ENCODE measurements at places on chromosomes 4 and X.
A peak's percentile ranks its signal among the peaks of the same experiment; 100 is the strongest.

- DNase-seq = no peak
These were observed 75.9 kb upstream of the CPEB2 start for GRCh38 chr4:14926368-14926767.

GRCh38 chr4:66946761-66947160 lies 598.5 kb downstream of the CENPC start:
- no peak for DNase-seq

GRCh38 chrX:153642655-153643430 lies 4.2 kb upstream of the DUSP9 start:
- DNase-seq = peak; percentile 23

- no peak for DNase-seq
These were observed 9.7 kb upstream of the LAP3 start for GRCh38 chr4:17567271-17567670.

GRCh38 chrX:141669689-141670088 lies 28.9 kb downstream of the SPANXD start:
- DNase-seq = no peak

GRCh38 chrX:11532291-11533078 lies 133.2 kb downstream of the ARHGAP6 start:
- DNase-seq = no peak

DNA sequence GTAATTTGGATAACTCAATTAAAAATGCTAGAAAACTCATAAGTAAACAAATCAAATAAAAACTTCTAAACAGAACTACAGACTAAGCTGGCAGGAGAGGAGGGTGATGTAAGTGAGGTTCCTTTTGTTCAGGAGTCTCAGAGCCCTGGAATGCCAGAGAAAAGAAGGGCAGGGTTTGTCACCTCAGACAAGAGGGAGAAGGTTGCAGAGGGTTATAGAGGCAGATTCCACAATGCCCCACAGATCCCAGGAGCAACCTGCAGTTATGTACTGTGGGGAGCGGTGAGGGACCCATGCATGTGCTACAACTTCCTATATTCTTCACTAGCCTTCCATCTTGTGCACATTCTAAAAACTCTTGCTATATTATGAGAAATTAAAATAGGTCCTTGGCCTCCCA lies 129.7 kb downstream of the CFAP299 start:
- DNase-seq = no peak

DNA sequence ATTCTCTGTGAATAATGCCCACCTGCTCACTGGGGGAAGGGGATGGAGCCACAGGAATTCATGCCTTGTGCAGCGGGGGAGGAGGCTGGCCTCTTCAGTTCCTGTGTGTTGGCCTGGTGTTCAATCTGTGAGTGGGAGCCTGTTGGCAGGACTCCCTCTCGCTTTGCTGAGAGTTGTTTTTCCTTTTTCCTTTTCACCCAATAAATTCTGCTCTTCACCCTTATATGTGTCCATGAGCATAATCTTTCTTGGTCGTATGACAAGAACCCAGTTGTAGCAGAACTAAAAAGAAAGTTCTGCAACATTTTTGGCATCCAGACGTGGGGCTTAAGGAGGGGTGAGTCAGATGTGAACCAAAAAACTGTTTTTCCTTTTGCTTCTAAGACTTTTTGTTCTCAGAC lies 235.2 kb upstream of the HDX start:
- no peak for DNase-seq

DNA sequence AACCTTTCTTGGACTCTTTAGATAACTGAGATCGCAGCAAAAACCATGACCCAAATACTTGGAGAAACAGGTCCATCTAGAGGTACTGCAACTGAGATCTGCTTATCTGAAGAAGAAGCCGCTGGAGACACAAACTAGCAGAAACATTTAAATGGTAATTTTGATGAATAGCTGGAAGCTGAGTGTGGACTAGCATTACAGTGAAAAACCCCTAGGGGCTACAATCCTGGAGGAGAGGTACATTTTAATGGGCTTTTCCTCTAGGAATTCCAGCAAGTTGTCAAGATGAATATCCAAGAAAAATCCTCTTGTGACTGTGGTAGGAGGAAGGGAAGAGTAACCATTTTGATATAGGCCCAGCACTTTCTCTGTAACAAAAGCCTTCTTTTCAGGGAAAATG lies 592.5 kb upstream of the GRIA3 start:
- no peak for DNase-seq

DNA sequence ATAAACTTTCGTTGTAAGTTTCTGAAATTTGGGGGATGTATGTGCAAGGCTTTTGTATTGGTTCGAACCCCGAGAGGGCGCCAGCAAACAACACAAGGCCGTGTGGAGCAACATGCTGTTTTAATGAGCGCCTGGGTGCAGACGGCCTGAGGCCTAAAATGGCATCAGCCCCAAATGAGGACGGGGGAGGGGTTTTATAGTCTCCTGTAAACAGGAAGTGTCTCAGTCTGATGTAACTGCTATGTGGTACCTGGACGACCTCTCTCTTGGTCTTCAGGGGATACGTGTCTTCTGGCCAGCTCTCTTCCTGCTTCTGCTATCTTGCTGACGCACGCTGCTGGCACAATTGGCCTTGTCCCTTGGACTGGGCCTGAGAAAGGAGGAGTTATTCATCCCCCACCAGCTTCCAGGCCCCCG lies 1348.0 kb downstream of the ADGRL3 start:
- no peak for DNase-seq

DNA sequence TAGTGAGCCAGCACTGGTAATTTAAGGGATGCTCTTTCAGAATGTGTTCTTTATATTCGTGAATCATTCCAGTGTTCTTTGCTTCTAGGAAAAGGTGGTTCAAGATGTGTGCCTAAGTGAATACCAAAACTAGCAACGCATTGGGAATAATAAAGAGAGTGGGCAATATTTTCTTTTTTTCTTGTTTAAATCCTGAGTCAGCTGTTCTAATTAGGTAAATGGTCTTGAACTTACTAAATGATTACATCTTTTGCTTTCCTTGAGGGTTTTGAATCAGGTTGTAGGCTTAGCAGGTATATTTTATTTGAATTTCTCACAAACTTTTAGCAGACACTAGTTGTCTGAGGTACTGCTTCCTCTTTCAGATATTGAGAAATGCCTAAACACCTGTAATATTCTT lies 29.5 kb downstream of the ENPEP start:
- no peak for DNase-seq

DNA sequence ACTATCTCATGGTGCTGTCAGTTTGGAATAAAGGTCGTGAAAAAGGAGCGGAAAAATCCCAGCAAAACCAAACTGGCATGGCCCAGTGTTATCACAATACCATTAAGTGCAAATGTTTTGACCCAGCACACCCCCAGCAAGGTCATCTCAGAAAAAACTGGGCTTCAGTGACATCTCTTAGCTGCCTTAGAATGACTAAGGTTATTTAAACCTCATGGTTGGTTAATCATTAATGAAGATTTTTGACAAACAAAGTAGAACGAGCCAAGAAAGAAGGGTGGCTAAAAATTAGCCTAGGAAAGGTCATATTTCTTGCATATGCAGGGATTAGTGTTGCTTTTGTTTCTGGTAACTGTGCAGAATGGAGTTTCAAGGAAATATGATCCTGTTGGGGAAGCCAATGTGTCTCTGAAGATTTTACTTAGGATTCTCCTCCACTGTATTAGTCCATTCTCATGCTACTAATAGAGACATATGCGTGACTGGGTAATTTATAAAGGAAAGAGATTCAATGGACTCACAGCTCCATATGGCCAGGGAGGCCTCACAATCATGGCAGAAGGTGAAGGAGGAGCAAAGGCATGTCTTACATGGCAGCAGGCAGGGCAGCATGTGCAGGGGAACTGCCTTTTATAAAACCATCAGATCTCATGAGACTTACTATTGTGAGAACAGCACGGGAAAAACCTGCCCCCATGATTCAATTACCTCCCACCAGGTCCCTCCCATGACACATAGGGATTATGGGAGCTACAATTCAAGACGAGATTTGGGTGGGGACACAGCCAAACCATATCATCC lies 83.5 kb downstream of the CHRNA9 start:
- DNase-seq = no peak

- peak; percentile 38 for DNase-seq
These were observed 213.4 kb upstream of the S100G start for GRCh38 chrX:16436348-16437188.

GRCh38 chr4:11625211-11625610 lies 196.5 kb upstream of the HS3ST1 start:
- DNase-seq = no peak

- DNase-seq = no peak
These were observed 12.7 kb upstream of the MCUB start for GRCh38 chr4:109547394-109547793.

DNA sequence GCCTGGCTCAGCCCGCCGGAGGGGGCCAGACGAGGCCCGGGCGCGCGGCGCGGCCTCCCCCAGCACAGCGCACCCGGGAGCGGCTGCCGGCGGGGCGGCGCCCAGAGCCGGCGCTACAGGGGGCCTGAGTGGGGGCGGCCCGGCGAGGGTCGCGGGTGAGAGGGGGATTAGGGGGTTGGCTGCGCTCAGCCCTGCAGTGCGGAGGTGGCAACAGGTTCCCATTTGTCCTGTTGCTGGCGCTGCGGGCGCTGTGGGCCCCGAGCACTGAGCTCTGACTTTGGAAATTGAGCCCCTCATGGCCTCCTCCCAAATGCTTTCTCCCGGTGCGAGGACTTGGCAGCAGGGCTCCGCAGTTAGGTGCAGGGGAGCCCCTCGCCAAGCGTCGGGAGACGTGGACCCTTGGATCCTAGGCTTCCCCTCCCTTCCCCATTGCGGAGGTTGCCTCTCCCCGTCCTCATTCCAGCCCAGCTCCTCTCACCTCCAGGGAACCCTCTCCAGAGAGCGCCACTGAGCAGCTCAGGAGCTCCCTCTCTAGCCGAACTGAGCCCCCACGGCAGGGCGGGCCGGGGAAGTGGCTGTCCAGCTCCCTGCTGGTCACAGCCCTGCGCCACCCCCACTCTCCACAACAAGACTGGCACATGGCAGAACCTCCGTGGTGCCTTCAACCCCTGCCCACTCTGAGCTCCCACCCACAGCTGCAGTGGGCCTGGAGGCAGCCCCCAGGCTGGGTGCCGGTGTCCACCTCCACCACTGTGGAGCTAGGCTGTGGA lies 2.5 kb upstream of the DUSP9 start:
- peak; percentile 32 for DNase-seq

GRCh38 chrX:20067709-20068561 lies 48.8 kb downstream of the MAP7D2 start:
- DNase-seq = peak; percentile 58
